ENCODE measurements at places on chromosomes 5 and 9.

DNA sequence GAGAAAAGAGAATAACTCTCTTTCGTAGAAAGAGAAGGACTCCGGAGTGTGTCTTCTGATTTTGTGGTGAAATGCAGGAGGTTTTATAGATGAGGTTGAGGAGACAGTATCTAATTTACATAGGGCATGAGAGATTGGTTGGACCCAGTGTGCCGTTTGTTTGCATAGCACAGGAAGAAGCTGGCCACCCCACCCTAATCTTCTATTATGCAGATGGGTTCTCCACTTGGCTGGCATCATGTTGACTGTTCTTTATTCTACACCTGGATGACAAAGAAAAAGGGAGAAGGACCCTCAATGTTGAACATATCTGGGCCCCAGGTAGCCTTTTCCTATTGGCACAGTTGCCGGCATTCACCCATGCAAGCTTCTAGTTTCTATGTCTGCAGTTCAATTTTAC, 23.2 kb upstream of the MINAR2 start:
- DNase-seq, result no peak

DNA sequence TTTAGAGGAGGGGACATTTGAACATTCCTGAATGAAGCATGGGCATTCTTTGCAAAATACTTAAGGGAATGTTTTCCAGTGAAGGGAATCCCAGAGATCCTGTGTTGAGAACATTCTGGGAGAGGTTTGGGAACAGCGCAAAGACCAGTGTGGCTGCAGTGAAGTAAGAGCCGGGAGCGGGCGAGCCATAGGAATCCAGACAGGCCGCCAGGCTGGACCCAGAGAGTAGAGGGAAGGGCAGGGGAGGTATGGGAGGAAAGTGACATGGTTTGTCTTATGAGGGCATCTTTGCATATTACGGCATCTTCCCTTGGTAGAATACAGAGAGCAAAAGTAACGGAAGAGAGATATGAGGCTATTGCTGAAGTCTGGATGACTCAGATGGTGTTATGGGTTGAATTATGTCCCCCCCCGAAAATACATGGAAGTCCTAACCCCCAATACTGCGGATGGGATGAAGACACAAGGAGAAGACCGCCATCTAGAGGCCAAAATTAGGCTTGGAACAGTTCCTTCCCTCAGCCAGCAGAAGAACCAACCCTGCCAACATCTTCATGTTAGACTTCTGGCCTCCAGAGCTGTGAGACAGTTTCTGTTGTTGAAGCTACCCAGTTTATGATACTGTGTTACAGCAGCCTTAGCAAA, 268.2 kb downstream of the MAST4 start:
- peak; percentile 12 for DNase-seq

DNA sequence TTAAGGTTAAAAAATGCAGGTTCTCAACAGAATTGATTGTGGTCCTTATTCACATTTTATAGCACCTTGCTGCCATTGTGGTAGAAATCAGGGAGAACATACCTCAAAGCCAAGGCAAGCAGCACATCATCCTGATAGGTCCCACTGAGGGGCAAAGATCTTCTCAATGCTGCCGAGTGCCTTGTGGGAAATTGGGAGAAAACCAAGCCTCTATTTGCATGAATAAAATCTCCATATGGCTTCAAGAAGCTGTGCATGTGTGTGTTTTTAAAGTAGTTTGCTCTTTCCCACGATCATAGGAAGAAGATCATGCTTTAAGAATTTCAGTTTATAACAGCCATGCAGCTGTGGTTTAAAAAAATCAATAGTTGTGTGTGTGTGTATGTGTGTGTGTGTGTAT, 216.9 kb upstream of the FBXL7 start:
- DNase-seq, result no peak

DNA sequence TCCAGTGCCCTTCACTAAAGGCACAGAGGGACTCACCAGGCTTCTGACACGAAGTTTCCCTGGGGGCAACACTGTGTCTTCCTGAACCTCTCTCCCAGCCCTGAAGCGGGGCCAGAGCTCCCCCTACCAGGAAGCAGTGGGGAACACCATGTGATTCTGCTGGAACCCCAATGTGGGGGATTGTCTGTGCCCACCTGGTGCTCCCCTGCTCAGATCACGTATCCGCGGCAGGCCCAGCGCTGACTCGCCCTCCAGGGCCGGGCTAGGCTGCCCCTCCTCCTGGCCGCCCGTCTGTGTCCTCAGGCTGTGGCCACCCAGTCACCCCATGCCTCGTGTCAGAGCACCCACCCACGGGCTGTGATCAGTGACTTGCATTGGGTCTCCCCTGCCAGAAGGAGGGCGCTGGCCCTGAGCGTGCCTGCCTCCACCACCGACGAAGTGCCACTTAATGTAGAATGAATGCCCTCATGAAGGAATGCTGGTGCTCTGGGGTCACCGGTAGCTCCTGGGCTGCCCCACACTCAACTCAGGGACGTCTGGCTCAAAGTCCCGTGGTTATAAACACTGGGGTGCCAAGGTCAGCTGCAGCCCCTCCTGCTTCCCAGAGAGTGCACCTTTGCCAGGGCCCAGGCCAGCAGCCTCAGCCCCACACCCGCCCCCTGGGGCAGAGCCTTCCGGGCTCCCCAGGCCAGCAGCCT, 22.1 kb downstream of the SARDH start:
- DNase-seq, result no peak

DNA sequence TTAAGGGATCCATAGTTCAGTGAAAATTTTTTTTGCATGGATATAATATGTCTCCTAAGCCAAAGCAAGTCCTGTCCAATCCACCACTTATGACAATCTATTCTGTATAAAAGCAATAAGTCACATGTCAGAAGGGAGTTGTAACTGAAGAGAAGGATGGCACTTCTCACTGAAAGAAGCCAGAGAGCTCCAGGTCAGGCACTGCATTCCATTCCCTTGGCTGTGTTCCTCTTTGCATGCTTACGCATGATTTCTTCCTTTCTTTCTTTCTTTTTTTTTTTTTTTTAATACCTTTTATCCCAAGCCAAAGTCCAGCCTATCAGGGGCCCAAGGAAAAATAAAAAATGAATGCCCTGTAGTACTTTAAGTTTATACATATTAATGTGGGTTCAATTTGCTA, 39.8 kb downstream of the MAMDC2 start:
- no peak for DNase-seq

GRCh38 chr5:10690460-10691440, 70.3 kb downstream of the DAP start:
- DNase-seq, result no peak

DNA sequence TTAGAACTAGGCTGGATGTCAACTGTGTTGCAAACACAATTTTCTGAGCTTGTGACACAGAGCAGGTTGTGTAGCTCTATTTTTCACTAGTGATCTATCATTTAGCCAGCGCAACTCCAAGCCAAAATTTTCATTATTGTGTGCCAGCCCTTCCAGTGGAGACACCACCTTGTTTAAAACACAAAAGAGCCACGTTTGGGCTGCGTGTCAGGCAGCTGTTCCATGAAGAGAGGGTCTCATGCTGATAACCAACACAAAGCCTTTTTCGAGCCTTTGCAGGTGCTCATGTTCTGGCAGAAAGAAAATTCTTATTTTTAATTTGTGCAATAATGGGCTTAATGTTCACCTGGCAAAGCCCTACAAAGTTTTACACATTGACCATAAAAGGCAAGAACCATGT, 237.6 kb upstream of the RGMB start:
- no peak for DNase-seq

DNA sequence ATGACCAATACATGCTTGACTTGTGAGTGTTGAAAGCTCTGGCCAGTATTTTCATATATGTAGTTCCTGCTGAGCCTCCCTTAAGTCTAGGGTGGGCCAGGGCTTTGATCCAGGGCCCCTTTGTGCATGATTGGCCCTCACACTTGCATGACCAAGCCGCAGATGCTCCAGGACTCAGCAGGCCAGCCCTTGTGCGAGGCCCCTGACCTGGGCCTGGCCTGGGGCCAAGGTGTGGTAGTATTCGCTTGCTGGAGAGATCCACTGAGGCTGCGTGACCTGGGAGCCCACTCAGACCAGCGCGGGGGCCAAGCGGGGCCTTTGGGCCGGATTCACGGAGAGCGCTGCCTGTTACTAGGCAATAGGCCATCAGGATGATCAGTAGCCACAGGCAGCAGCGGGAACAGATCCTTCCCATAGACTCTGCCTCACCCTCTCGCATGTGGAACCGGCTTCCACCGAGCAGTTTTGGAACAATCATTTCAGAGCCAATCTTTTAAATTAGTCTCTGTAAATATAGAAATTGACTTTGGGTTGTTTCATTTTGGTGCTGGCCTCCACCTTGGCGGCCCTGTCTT, 79.0 kb upstream of the PTCH1 start:
- DNase-seq, result no peak

- no peak for DNase-seq
Observed at GRCh38 chr9:33840381-33840780, 23.4 kb downstream of the UBE2R2 start.

- DNase-seq, result no peak
Observed at GRCh38 chr9:126628969-126629674, 15.4 kb downstream of the LMX1B start.

DNA sequence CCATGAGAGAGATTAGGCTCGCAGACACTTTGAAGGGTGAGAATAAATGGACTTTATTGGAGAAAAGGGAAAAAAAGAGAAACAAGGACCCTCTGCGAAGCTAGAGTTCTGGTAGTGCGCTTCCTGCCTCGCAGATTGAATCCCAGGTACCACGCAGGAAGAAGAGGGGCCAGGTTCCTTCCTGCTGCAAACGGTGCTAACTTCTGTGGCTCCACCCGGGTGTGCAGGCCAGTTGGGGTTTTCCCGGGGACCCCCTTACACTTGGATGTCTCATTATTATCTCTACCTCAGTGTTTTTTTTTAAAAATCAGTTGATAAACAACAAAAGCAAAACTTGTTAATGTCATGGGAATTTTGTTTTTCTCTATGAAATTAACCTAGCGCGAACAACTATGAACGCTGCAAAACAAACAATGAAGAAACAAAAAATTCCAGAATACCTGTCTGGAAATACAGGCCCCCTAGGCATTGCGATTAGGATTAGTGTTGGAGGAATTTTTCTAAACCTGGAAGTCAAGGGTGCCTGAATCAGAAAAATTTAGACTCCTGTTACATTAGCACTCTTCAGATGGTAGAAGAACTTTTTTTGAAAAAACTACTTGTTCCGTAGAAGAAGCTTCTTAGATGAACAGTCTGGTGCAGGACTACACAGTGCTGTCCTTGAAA, 414.5 kb downstream of the MAN2A1 start:
- DNase-seq, result no peak

GRCh38 chr5:5407924-5408323, 14.6 kb upstream of the ICE1 start:
- DNase-seq, result no peak

- DNase-seq, result no peak
Observed at GRCh38 chr5:57493034-57493433, 10.4 kb upstream of the ACTBL2 start.

DNA sequence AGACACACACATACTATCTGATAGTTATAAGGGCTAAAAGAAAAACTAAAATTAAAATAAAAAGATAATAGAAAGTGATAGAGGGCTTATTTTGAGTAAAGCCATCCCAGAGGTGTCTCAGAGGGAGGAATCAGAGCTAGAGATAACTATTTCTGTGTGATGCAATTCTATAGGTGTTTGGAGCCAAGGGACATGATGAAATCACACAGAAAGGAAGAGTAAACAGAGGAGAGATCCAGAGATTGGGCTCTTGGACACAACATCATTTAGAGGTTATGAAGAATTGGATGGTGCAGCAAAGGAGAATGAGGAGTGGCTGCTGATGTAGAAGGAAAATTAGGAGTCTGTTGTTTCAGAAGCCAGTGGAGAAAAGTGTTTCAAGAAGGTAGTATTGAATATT, 393.5 kb downstream of the DIRAS2 start:
- no peak for DNase-seq

DNA sequence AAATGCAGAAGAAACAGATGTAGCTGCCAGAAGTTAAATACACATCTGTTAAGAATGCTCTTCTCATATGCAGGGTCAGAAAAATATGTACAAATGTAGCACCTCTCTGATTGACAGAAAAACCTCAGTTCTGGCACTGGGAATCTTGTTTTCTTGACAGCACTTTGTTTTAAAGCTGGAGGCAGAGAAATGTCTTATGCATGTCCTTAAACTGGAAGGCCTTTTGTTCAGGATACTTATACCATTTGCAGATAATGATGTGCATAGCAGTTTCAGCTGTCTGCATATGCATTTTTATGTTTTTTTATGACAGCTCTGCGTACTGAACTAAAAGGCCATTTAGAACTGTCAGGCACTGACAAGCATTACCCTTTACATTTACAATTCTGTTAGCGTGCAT, 567.9 kb downstream of the EBF1 start:
- no peak for DNase-seq

DNA sequence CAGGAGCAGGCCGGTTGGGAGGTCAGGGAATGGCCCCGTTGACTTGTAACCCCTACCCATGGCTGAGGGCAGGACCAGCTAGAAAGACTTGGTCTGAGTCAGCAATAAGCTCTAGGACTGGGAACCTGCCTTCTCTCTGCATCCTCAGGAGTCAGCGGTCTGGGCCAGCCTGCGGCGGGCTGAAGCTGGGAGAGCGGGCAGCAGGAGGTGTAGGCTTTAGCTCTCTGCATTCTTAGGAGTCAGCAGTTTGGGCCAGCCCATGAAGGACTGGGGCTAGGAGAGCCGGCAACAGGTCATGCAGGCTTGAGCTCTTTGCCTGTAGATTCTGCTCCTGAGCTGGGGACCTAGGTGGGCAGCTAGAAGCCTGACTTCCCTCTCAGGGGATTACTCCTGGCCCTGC, 6.4 kb upstream of the SMIM32 start:
- DNase-seq, result no peak

DNA sequence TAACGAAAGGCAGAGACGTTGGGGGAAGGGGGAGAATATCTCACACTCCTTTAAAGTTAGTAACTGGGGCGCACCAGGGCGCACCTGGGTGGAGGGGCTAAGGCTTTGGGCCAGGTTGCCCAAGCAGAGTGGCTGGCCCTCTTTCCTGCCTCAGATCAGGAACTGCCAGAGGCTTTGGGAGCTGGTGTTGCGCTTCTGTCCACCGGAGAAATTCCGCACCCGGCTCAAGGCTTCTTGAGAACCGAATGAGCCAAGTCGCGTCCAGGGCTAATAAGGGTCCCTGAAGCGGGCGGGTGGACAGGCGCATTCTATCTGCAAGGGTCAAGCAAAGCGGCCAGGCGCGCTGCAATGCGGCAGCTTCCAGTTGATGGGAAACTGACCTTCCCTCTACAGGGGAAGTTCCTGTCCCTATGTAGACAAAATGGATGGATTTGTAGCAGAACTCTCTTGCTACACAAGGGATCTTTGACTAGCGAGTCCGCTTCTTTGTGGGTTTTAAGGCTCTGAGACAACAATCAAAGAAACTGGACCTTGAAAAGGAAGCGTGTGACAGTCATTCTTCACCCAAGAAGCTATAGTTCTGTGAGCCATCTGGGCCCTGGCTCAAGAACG, 5.5 kb downstream of the PAX5 start:
- no peak for DNase-seq

GRCh38 chr5:156025656-156026055, 301.3 kb upstream of the SGCD start:
- DNase-seq, result no peak

GRCh38 chr5:180472269-180472668, 21.9 kb upstream of the CNOT6 start:
- no peak for DNase-seq
